SJSA1 (cell line): ENCODE measurements at places on chromosomes 13 and 19. TPM values are rescaled to one million over a fixed set of nuclear protein-coding genes. Genes with fewer than 3 reads are reported as not detected.

URAD gene
- total RNA-seq, result not detected in 2 replicates

GRCh38 chr13:58804832-58805231 lies 1173.3 kb downstream of the PCDH17 start:
- no peak for DNase-seq

GRCh38 chr19:2043961-2044708 lies 6.9 kb downstream of the MKNK2 start:
- DNase-seq, result no peak

- DNase-seq, result peak; percentile 59
These were observed 186.2 kb downstream of the USP12 start for GRCh38 chr13:26985285-26985878.

- no peak for DNase-seq
These were observed 103.3 kb downstream of the DLEU7 start for GRCh38 chr13:50740052-50740741.

DNA sequence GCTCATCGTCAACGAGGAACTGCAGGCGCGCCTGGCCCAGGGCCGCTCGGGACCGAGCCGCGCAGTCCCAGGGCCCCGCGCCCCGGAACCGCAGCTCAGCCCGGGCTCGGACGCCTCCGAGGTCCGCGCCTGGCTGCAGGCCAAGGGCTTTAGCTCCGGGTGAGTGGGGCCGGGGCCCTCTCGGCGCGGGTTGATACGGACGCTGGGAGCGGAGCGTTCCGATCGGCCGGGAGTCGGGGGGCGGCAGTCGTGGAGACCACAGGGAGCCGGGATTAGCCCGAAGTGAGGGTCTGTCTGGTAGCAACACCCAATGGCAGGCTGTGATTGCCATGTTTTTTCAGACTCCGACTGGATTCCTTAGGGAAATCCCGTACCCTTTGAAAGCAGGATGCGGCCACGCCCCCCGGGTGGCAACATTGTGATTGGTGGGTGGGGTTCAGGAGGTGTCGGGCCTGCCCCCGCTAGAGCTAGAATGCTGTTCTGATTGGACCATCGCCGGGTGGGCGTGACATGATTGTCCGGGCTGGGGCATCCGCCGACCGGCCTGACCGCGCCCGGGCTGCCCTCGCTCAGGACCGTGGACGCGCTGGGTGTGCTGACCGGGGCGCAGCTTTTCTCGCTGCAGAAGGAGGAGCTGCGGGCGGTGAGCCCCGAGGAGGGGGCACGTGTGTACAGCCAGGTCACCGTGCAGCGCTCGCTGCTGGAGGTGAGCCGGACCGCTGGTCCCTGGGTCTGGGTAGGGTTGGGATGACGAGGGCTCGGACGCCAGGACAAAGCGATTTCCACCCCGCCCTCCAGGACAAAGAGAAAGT lies 11.3 kb downstream of the EPS8L1 start:
- peak; percentile 97 for DNase-seq

ZNF724 gene
- total RNA-seq, result 6.0 and 13.1 TPM in 2 replicates

DNA sequence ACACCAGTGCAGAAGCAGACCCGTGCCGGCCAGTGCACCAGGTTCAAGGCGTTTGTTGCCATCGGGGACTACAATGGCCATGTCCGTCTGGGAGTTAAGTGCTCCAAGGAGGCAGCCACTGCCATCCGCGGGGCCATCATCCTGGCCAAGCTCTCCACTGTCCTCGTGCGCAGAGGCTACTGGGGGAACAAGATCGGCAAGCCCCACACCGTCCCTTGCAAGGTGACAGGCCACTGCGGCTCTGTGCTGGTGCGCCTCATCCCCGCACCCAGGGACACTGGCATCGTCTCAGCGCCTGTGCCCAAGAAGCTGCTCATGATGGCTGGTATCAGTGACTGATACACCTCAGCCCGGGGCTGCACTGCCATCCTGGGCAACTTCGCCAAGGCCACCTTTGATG lies 10.1 kb downstream of the ZNF44 start:
- no peak for DNase-seq

DNA sequence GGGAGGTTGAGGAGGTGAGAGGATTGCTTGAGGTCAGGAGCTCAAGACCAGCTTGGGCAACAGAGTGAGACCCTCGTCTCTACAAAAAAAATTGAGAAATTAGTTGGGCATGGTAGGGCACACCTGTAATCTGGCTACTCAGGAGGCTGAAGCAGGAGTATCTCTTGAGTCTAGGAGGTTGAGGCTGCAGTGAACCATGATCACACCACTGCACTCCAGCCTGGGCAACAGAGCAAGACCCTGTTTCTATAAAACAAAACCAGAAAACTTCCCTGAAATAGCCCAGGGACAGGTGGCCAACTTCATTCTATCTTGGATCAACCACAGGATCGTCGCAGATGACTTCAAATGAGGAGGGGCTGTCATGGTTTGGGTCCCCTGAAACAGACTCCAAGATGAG lies 28.7 kb downstream of the COLGALT1 start:
- DNase-seq, result no peak

GRCh38 chr13:36903925-36904595 lies 16.0 kb downstream of the SMAD9 start:
- DNase-seq, result no peak

GRCh38 chr19:41114132-41114531 lies at the start of gene CYP2F1:
TSS of gene CYP2F1 (plus strand) at chr19:41114432. CDS start at chr19:41116189, 1,757 bp downstream.
- DNase-seq, result no peak

GTF2F1 gene
- total RNA-seq, result 35.6 and 46.9 TPM in 2 replicates

DNA sequence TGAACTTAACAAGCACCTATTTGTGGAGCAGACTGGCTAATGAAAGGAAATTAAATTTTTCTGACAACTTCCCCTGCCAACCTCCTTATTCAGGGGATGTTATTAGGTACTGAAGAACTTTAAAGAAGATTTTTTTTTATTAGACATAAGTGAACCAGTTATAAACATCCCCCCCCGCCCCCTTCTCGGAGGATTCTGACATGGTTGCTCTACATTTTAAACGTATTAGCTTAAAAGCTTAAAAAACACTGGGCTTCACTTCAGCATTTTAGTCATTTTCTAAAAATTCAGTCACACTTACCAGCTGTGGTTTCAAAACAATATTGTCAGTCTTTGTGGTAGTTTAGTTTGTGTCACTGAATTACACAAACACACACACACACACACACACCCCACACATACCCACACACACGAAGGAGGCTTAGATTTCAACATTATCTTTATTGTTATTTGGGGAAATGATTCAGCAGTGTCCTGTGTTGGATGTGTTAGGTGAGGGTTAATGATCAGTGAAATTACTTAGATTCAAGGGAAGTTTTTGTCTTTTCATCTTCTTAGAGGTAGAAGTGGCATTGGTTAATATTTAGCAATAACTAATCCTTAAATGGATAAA lies 145.7 kb downstream of the PCCA start:
- DNase-seq, result no peak

- DNase-seq, result no peak
These were observed 527.4 kb upstream of the ATXN8OS start for GRCh38 chr13:69580255-69580654.

GRCh38 chr13:23777575-23777870 lies 111.7 kb downstream of the MIPEP start:
- DNase-seq, result no peak

- no peak for DNase-seq
These were observed 97.3 kb downstream of the TDRD3 start for GRCh38 chr13:60494296-60494695.

KCNC3 gene
- total RNA-seq, result not detected in 2 replicates

DNA sequence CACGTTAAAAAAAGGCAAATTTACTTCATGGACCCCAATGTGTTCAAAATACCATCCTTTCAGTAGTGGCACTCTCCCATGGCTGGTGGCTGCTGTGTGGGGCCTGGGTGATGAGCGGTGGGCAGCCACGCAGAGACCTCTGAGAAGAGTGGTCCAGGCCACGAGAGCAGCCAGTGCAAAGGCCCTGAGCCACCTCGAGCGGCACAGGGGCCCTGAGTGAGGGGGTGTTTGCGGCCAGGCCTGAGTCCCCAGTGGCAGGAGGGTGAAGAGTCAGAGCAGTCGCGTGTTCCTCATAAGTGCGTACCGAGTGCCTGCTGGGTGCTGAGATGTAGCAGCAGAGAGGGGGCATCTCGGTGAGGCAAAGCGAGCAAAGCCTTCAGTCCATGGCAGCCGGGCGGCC lies 7.0 kb downstream of the ZNF444 start:
- DNase-seq, result no peak

DNA sequence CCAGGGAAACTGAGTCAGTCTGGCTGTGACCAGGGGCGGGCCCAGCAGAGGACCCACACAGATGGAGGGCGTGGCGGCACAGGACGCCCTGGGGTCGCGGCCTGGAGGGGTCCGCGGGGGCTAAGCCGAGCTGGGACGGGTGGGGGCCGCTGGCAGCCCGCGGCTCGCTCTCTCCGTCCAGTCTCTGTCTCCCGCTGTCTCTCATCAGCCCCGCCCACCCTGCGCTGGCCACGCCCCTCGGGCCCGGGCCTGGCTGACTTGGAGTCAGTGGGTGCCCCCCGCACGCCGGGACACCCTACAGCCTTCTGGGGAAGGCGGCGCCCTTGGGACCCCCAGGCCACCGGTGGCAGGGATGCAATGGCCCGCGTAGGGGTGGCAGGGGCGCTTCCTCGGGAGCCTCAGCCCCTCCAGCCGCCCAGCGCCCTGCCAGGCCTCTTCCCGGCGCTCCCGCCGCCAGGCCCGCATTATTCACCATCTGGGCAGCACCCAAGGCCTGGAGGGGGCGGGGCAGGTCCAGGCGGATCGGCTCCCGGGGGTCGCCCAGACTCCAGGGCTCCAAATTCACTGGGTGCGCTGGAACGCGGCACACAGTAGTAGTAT lies at the start of gene TBXA2R:
Gene TBXA2R, minus strand, starts transcription at position 186 of the 600 bp plus-strand sequence. CDS start 6,241 bp downstream, outside the sequence.
- no peak for DNase-seq

GRCh38 chr13:23381866-23382265 lies 51.6 kb downstream of the SACS start:
- DNase-seq, result peak; percentile 25

DNA sequence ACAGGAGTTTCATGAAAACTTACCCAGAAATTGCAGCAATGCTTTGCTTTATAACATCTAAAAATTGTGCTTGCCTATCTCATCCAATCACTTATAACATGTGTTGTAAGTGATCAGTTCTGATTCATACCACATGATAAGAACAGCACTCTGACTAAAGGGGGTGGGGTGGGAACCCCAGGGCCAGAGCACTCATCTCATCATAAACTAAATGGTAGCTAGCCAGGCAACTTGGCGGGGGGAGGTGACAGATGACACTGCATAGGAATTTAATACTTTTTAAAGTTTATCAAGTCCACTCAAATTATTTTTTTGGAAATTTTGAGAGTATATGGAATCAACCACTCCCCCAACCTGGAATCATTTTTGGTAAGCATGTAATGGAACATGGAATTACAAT lies 42.1 kb downstream of the FOXO1 start:
- no peak for DNase-seq

DNA sequence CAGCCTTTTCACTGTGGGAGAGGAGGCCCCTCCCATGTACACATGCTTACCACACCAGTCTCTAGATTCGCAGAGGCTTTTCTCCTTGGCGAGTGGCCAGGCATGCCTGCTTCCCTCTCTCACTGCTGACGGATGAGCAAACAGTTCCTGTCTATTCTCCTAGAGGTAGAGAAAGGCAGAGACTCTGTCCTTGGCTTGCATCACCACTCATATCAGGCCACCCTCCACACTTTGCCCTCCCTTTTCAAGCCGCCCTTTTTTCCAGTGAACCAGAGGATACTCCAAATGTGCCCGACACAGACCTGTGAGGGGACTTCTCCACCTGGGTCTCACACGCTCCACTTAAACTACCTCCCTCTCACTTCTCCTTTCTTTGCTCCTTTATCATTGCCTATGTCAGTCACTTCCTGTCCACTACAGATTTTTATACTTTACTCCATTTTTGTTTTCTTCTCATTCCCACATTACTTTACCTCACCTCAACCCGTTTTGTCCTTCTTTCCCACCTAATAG lies 284.6 kb downstream of the DNAJC15 start:
- DNase-seq, result peak; percentile 80

COL4A1 gene
- total RNA-seq, result 489 and 591 TPM in 2 replicates

- DNase-seq, result no peak
These were observed 789.0 kb downstream of the DIAPH3 start for GRCh38 chr13:59374691-59375090.

DNA sequence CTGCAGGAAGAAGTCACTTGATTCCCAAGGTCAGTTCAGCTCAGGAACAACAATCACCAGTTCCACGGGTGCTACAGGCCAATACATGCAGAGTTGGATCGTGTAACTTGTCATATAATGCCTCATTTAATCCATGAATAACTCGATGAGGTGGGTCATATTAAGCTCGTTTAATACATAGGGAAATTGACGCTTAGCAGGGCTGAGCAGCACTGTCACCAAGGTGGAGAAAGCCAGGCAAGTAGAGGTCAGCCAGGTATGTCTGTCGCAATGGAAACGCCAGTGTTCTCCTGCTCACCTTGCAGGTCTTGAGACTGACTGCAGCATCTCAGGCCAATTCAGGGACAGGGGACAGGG lies 52.3 kb downstream of the CCDC70 start:
- DNase-seq, result no peak

DNA sequence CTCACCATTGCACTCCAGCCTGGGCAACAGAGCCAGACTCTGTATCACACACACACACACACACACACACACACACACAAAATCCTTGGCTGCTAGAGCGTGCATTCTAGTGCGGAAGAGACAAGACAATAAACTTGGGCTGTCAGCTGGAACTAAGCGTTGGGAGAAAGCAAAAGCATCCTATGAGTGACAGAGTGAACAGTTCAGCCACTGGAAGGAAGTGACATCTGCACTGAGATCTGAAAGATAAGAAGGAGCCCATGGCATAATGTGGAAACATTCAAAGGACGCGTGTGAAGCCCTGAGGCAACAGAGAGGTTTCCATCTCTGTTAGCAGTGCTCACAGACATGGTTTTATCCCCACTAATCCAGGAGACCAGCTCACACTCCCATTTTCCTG lies 3.5 kb upstream of the SLC1A5 start:
- peak; percentile 7 for DNase-seq

DNA sequence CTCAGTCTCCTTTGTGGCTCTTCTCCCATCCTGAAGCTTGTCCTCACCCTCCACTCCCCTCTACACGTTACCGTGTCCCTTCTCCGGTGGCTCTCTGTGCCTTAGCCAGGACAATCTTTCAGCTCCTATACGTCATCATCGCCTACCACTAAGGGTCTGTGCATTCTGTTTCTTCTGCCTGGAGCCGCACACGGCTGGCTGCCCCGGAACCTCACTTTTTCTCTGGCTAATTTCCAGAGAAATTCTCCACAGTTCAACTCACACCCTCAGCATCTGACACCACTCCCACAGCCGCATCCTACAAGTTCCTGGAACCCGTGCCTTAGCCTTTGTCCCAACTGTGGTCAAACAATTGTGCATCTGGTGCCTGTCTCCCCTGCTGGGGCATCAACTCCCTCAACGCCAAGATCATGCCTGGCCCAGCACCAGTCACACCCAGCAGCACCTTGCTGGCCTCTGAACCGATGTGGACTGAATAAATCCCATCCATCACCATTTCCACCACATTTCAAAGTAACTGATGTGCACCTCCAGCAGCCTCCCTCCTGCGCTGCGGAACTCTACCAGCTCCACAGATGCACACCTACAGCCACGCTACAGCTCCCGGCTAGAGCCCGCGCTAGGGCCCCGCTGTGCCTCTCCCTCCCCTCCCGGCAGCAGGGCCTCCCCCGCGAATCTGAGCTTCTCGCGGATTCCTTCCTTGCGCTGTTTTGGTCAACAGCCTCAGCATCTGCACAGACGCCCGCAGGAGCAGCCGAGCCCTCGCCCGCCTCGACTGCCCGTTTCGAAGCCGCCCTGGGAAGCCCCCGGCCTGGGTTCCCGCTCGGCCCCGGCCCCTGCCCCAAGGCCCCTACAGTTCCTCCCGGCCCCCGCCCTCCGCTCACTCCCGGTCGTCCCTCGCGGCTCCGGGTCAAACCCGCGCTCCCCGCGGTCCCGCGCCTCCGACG lies 689 bp downstream of the DCUN1D2 start:
- peak; percentile 38 for DNase-seq
